ENCODE measurements at places on chromosomes 3 and 15. TPM values are rescaled to one million over a fixed set of nuclear protein-coding genes. Genes with fewer than 3 reads are reported as not detected.

Gene CNTN3
- total RNA-seq = 0.36 TPM

Gene SEC11A
- total RNA-seq = 200 TPM

Gene GTF2E1
- total RNA-seq = 14.4 TPM

Gene ADCY5
- 0.59 TPM for total RNA-seq
